Activated CD4-positive, alpha-beta memory T cell treated with anti-CD3 and anti-CD28 coated beads for 36 hours (primary cell): ENCODE measurements at places on chromosomes 1 and 21. TPM values are rescaled to one million over a fixed set of nuclear protein-coding genes. Genes with fewer than 3 reads are reported as not detected.

TRIM67 gene
- not detected for total RNA-seq

ANGPTL1 gene
- total RNA-seq = not detected

DYNLT4 gene
- 0.41 TPM for total RNA-seq

OXCT2 gene
- 1.9 TPM for total RNA-seq

RNU1-4 gene
- 1,409 TPM for total RNA-seq

LYPD8 gene
- total RNA-seq = not detected

WLS gene
- total RNA-seq = not detected

LRRC53 gene
- total RNA-seq = not detected

SPRR1B gene
- not detected for total RNA-seq

OR2T5 gene
- total RNA-seq = not detected

CCDC27 gene
- total RNA-seq = not detected

FCMR gene
- 65.7 TPM for total RNA-seq

TDRD5 gene
- not detected for total RNA-seq

TEKT2 gene
- not detected for total RNA-seq

NR5A2 gene
- total RNA-seq = not detected

OR13G1 gene
- not detected for total RNA-seq

EMC1 gene
- 46.6 TPM for total RNA-seq

GRCh38 chr1:64755361-64755760 is 10.5 kb downstream of the RAVER2 start:
- DNase-seq = no peak

GRCh38 chr1:51299981-51300670 is 30.2 kb downstream of the TTC39A start:
- DNase-seq = no peak

GRCh38 chr1:2928366-2929325 is 92.6 kb upstream of the ACTRT2 start:
- DNase-seq = no peak

GRCh38 chr1:48222501-48223242 is at the start of gene SLC5A9:
TSS of gene SLC5A9 (plus strand) at chr1:48222716. CDS start at chr1:48222737, 21 bp downstream.
- no peak for DNase-seq

DNA sequence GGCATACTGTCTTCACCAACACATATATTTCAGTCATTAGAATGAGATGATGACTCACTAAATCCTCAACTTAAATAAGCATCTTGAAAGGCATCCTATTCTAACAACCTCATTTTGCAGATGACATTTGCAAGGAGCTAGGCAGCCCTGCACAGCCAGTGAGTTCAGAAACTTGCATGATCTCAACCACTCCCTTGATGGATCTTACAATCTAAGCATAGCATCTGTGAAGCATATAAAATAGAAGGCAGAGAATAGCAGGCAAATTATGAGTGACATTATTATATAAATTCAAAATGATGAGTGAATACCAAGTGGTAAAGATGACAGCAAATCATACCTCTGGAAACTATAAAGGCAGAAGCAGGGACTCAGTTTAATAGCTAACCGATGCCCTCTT is 31.6 kb downstream of the KRTAP20-3 start:
- DNase-seq = no peak

DNA sequence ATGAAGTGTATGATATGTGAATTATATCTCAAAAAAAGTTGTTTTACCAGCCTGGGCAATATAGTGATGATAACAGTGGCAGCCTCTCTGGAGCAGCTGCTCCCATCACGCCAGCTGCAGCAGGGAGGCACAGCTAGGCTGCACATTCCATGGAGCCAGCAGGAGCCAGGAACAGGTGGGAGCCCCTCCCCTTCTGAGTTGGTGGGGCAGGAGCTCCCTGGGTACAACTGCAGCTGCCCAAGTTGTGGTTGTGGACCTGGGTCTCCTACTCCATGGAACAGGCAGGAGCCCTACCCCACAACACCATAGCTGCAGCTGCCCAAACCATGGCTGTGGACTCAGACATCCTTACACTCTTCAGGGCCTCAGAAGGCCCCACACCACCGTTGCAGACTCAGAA is 21.7 kb upstream of the FNBP1L start:
- no peak for DNase-seq

GRCh38 chr1:111653709-111654108 is 34.1 kb downstream of the RAP1A start:
- DNase-seq = no peak

GRCh38 chr21:35622612-35623011 is 437.7 kb downstream of the SETD4 start:
- no peak for DNase-seq

DNA sequence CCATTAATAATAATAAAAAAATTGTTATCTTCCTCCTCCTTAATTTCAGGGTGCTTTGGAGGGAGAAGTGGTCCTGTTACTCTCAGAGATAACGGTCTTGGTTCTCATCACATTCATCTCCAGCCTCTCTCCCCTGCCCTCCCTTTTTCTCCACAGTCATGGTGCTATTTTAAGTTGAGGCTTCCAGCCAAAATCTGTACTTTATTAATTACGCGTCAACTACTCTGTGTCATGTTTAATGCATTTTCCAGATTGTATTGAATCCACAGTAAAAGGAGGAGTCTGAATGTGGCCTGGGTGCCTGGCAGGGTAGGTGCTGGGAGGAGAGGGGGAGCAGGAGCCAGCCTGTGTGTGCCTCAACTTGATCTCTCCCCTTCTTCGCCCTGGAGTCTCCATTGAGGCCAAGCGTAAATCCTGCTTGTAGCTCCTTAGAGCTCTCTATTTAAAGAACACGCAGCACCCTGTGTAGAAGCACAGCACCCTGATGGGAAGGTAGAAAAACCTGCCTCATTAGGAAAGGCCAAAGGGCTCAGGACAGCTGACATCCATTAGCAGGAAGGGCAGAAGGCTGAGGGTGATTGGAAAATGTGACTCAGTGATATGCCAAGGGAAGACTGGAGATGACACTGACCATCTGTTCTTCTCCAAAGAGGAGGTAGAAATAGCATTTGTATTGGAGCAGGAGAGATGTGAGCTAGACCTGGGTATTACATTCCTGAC is 82.4 kb downstream of the PLXNA2 start:
- DNase-seq = no peak

DNA sequence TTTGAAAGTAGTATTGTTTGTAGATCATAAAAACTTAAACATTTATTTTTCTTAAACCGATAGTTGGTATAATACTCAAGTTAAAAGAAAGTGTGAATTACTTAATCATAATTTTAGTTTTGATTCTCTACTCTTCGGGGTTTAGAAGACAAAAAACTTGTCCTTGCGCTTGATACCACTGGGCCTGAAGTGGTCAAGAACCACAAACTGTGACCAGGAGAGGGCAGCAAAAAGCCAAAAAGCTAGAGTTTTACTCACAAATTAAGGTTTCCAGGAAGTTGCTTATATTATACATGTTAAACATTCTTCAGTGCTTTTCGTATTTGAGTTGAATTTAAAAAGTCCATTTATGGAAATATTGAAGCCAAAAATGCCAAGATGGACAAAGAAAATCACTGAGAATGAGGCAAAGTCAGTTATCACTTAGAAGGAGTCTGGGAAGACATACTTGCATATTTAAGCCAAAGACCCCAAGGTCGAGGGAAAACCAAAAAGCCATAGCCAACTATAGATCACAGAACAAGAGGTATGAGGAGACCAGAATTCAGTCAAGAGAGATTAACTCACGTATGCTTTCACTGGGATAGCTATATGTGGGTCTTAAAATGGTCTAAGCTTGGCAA is 34.2 kb downstream of the EFCAB7 start:
- peak; percentile 26 for DNase-seq

DNA sequence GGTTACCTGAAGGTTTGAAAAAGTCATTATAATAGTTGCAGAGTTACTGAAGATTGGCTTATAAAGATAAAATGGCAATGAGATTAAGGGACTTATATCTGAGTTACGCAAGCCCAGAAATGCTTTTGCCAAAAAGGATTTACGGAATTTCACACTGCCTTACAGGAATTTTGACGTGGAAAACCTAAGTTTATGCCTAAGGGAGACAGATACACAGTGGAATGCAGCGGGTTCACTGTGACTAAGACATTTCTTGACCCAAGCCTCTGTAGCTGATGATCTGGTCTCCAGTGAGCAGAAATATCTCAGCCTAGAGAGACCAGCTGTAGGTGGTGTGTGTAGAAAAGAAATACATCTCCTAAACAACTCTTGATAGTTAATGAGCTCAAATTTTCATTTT is 10.1 kb upstream of the EXO1 start:
- no peak for DNase-seq

- DNase-seq = no peak
Measured at GRCh38 chr1:205009670-205010069, 33.3 kb upstream of the CNTN2 start.

DNA sequence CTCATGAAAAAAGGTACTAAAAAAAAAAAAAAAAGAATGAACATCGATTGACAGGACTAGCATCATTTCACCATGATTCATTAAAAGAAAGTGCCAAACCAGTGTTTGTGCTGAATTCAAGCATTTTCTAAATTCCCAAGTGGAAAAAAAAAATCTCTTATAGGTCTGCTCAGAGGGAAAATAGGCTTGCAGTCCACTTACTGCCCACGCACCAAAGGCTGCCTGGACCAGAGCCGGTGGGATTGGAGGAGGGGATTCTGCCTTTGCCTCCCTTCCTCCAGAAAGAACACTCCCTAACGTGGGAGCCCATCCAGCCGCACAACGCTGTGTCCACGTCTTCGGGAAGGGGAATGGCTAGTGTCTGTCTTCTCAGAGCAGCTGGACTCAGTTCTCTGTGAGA is 5.5 kb upstream of the TRAPPC10 start:
- DNase-seq = no peak

DNA sequence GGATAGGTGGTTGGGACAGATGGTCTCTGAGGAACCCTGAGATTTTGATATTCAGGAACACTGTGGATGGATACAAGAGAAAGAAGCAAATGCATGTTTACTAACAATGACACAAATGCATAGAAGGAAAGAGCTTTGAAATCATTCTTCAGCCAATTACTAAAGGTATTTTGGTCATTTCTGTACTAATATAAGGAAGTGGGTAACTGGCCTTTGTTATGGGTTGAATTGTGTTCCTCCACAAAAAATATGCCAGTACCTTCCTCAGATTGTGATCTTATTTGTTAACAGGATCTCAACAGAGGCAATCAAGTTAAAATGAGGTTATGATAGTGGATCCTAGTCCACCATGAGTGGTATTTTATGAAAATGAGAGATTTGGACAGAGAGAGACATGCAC is 68.7 kb upstream of the KCNA3 start:
- DNase-seq = no peak

DNA sequence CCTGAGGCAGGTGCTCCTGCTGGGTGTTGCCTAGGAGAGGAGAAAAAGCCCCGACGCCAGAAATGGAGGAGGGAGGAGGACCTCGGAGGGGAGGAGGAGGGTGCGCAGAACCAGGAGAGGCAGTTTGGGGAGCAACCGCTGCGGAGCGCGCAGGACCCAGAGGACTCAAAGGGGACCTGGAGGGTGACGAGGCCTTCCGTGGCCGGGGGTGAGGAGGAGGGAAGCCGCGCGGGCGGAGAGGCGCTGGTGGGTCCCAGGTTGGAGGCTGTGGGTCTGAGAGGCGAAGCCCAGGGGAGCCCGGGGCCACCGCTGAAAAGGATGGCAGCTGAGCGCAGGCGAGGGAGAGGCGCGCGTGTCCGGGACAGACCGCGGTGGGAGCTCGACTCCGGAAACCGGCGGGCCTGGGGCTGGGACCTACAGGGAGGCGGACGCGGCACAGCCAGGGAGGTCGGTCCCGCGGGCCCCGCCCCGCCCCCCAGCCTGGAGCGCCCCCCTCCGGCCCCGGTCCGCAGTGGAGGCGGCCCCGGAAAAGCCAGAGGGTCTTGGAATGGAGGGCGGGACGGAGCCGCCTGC is 15.1 kb downstream of the RNF223 start:
- no peak for DNase-seq

- DNase-seq = no peak
Measured at GRCh38 chr1:109644670-109645069, 11.2 kb upstream of the GSTM4 start.

- DNase-seq = no peak
Measured at GRCh38 chr1:235265900-235266299, 62.1 kb downstream of the ARID4B start.

DNA sequence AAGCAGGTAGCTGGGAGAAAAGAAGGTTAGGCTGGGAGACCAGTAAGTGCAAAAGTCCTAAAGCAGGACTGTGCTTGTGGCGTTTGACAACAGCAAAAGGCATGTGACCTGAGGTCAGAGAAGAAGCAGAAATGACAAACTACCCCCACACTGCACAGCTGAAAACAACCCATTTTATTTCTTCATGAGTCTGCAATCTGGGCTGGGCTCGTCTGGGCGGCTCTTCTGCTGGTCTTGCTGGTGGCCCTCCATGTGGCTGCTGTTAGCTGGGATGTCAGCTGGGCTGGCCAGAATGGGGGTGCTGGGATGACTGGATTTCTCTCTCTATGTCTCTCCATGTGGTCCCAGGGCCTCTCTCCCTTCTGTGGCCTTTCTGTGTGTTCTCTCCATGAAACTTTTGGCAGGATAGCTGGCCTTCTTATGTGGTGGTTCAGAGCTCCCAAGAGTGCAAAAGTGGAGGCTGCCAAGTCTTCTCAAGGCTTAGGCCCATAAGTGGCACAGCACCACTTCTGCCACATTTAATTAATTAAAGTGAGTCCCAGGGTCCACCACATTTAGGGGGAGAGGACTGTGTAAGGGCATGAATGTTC is 128.6 kb downstream of the RIPK4 start:
- no peak for DNase-seq

DNA sequence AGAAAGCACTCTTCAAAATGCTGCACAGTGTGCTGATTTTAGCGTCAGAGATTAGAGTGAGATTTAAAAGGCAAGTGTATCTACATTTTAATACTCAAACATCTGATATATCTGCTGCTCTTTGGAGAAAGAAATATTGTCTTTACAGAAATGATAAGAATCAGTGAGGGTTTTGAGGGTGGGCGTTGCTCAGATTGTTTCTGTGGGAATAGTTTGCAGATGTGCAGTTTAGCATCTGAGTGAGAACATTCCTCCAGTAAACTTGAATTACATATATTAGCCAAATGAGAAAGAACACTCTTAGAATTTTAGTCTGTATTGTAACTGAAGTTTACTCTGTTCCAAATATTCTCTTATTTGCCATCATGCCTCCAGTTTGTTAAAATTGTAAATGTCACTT is 549.2 kb downstream of the NEGR1 start:
- no peak for DNase-seq

DNA sequence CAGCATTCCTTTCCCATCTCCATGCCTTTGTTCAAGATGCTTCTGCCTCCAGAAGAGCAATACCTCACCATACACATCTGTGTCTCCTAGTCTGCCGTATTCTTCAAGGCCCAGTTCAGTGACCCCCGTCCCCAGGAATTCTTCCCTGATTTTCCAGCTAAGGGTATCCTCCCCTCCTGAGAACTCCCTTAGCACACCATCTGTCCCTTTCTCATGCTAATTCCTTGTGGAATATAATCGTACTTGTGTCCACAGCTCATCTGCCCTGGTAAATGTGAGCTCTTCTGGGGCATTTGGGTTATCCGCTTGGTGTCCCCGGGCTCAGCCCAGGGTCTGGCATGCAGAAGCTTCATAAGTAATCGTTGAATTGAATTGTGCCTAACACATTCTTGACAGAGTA is 40.9 kb downstream of the BEND5 start:
- DNase-seq = no peak
